T-helper 22 cell (primary cell): ENCODE measurements at places on chromosomes 6 and 20.
A peak's percentile ranks its signal among the peaks of the same experiment; 100 is the strongest.

DNA sequence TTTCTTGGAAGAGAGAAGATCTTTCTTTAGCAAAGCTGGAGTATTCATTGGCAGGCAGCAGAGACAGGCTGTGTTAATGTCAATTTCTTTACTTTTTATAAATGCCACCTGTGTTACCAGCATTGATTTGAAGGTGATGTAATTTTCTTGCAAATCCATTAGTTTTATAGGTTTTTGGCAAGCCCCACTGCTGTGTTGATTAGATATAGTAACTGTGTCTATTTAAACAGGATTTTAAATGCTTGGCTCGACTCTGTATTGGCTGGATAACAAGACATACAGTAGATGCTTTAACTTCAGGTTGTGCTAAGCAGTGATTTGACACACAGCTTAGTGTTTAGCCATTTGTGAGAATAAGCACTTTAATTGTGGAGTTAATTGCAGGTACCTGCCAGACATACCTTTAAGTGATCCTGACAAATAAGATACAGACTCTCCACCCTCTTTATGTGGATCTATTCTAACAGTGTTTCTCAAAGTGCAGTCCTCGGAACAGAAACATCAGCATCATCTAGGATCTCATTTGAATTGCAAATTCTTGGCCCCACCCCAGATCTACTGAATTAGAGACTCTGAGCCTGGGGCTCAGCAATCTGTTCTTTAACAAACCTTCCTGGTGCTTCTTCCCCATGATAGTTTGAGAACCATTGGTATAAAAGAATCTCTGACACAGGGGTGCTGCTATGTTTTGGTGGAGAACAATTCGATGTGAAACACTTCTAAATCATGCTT is 397.5 kb downstream of the HDGFL1 start:
- no peak for DNase-seq

DNA sequence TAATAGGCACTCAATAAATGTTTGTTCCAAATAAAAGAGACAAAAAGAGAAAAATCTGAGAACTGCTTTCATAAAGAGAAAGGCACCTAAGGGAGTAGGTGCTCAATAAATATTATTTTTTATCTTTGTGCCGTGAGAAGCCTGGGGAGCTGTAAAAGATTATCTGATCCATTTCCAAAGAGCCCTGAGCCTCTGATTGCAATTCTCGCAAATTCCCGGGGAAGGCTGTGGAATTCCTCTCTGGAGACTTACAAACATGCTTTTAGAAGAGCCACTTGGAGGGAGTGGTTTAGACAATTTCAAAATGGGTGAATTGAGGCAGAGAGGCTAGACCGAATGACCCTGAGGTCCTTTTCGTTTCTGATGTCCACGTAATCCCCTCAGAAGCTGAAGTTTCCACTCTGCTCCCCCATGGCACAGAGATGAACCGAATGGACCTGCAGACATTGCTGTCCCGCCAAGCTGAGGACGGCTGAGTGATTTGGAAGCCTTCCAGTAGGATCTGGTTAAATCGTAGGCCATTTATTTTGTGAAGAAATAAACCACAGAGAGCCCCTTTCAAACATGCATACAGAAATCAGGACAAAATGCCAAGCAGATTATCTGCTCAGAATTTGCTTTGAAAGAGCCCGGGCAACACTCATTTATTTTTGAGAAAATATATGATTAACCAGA is 77.8 kb downstream of the PKHD1 start:
- no peak for DNase-seq

- no peak for DNase-seq
These were observed 103.4 kb downstream of the MRPL14 start for GRCh38 chr6:44023586-44024454.

DNA sequence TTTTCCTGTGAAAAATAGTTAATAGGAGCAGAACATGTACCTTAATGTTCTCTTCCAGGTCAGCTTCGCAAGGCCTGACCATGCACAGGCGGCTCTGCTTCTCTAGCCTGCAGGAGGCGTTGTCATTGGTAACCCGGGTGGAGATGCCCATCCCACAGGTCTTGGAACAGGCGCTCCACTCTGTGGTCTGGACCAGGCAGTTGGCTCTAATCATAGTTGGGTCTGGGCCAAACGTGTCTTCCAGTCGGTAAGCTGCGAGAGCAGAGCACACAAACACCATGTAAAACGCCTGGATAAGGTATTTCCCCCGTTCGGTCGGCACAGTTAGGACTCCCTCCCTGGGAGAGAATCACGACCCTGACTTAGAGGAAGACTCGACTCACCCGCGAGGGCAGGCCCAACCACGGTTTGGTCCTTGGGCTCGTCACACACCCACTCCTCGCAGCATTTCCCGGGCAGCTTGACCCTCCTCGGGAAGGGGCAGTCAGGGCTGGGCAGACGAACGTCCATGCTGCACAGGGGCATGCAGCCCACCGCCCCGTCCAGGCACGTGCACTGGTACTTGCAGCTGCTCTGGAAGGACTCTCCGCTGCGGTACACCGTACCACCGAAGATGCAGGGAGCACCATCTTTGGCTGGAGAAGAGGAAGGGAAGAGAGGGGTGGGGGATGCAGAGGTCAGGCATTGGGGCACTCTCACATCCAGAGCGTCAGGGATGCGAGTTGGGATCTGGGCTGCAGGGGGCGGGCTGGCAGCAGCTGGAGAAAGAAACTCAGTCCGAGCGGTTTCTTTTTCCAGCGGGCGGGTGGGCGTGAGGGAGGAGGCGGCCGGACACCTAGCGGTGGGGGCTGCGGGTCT is 1.0 kb downstream of the CCN2 start:
- no peak for DNase-seq

DNA sequence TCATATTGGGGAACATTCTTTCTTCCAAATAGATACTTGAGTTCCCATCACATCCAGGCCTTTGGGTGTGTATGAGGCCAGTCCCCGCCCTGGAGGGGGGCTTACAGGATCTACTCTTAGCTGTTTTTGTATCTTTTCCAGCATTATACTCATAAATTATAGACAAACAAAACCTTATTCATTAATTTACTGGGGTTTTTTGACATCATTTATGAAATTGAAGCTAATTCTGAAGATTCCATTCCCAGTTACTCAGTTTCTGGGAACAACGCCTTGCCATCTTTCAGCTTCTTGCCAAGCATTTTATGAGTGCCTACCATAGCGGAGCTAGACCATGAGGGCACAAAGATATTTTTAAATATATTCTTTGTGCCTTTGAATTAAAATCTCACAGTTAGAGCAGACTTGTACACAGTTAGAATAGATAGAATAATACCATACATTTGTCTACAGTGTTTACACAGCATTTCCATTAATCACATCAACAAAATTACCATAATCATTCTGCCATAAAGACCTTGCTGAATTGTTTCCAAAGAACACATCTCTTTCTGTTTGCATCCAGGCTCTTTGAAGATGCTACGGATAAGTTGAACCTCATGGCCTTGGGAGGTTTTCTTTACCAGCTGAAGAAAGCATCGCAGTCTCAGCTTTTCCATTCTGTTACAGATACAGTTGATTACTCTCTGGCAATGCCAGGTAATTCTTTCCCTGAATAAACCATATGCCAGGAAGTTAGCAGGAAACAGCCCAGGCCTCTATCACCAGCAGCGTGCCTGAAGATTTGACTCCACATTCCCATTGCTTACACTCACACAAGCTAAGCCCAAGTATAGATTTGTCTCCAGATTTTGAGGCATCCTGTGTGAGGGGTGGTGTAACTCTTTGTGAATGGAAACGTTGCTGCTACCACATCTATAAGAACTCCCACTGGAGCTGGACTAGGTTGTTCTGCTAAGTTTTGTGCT is 75.4 kb upstream of the PBOV1 start:
- DNase-seq = no peak

DNA sequence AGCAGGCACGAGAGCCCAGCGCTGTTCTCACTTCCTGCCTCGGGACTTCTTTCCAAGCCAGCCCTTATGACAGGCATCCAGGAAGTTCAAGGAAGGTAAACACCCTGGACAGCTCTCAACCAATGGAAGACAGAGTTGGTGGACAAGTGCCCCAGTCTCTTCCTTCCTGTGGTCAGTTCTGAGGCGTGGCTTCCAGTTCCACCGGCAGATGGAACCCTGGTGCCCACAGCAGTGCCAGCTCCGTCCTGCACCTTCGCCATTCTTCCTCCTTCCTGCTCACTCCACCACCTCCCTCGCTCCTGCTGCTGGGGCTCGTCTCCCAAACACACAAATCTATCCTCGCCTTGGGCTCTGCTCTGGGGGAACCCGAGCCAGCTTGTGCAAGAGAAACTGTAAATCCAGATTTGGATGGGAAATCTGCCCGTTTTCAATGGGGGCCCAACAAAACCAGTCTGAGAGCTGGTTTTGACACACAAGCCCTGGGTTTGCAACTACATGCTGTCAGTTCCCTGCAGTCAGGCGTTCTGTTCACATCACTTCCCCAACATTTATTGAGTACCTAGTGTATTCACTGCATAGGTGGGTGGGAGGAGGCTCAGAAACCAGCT is 162.7 kb downstream of the GRM4 start:
- no peak for DNase-seq

DNA sequence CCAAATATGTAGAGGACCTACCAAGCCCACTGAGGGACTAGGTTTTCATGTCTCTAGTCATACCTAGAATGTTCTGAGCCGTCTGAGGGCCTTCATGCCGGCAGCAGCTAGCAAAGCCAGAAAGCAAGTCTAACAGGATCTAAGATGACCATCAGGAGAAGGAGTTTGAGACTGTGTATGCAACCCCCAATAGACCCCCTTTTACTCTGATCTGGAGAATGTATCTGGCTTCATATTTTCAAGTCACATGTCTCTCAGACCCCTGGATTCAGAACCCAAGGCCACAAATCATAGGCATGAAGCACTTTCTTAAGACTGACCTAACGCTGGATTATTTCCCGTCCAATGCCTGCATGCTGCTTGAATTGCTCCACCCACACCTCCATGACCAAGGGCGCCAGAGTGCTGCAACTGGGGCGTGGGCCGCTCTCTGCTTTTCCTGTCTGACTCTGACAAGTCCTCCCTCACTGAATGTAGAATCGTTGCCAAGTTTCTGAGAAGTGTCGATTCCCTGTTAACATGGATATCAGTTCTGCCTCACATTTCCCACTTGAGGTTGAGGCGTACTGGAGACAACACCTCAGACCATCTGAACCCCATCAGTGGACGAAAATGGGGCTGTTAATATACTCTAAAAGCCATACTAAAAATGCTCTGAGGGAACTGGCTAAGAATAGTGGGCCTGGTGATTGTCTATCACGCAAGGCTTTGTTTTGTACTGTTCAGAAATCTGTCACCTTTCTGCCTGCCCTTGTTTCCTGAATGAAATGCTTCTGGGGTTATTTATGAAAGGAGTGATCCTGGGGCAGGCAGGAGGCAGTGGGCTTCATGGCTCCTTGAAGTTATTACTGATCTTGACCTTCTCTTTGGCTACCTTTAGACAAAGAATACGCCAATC is 23.9 kb upstream of the ASXL1 start:
- peak; percentile 17 for DNase-seq

GRCh38 chr6:109388265-109388664 is 6.0 kb upstream of the CD164 start:
- no peak for DNase-seq

GRCh38 chr20:46375771-46376170 is 30.6 kb downstream of the ELMO2 start:
- DNase-seq = no peak

DNA sequence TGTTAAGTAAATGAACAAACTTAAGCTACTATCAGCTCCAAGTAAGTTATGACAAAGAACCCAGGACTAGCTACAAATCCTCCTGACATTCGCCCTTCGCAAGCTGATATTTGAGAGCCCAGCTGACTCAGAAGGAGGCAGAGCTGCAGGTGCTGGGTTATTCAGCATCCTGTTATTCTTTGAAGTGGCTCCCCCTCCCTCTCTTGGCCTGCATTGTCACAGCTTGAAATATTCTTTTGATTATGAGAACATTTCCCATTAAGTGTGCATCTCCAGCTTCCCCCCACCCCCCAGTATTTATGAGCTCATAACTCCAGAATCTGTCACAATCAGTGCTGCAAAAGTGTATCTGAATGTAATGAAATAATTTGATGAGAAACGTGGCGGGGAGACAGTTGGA is 78.8 kb upstream of the RALY start:
- DNase-seq = no peak

DNA sequence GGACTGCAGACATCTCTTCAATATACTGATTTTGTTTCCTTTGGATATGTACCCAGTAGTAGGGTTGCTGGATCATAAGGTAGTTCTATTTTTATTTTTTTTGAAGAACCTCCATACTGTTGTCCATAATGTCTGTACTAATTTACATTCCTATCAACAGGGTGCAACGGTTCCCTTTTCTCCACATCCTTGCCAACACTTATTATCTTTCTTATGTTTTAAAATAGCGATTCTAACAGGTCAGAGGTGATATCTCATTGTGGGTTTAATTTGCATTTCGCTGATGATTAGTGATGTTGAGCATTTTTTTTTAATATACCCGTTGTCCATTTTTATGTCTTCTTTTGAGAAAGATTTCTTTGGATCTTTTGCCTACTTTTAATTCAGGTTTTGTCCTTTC is 2.0 kb upstream of the TP53RK start:
- DNase-seq = no peak
